ENCODE measurements at places on chromosomes 11 and 22. TPM values are rescaled to one million over a fixed set of nuclear protein-coding genes. Genes with fewer than 3 reads are reported as not detected.

DNA sequence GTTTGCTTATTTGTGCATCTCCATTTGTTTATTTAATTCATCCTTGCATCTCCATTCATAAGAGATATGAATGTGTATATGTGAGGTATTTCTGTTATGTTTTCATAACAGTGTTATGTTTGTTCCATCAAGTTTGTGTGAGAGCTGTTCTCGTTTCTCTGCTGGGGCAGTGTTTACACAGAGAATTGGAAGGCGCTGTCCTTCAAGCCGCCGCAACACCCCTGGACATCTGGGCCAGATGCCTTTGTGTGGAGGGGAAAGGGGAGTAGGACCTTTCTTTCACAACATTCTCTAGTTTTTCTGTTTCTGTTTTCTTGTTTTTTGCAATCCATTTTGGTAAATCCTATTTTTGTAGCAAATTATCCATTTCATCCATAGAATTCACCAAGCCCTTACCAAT, 7.0 kb upstream of the TM7SF2 start:
- H3K4me3 ChIP-seq, result no peak overlapping the region
- DNase-seq, result no peak
- H3K4me1 ChIP-seq, result no peaks in the 10 kb centered on the region
- H3K27me3 ChIP-seq, result no peaks in the 10 kb centered on the region

DNA sequence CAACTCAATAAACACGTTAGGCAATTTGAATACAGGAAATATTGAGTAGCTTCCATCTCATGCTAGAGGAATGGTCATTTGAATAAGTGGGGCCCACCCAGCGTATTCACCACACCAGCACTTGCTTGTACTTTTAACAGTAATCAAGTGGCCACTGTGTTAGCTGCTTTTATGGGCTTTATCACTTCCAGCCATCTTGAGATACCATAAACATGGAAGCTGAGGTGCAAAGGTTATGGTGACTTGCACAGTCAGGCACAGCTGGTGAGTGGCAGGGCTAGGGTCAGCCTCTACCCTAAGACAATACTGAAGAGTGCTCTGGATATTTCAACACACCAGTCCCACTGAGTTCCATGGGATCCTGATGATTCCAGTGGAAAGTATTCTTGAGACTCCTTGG, 6.7 kb downstream of the JOSD1 start:
- no peak overlapping the region for H3K4me3 ChIP-seq
- H3K36me3 ChIP-seq, result no peaks in the 10 kb centered on the region
- no peak for DNase-seq
- peaks cover 19% of the 10 kb centered on the region for H3K4me1 ChIP-seq

DNA sequence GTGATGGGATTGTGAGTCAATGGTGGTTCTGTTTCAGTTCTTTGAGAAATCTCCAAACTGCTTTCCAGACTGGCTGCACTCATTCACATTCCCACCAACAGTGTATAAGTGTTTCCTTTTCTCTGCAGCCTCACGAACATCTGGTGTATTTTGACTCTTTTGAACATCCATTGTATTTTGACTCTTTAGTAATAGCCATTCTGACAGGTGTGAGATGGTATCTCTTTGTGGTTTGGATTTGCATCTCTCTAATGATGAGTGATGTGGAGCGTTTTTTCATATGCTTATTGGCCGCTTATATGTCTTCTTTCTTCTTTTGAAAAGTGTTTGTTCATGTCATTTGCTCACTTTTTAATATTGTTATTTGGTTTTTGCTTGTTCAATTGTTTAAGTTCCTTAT, 19.4 kb downstream of the NELL1 start:
- no peaks in the 10 kb centered on the region for H3K36me3 ChIP-seq
- H3K27ac ChIP-seq, result no peak overlapping the region
- H3K27me3 ChIP-seq, result no peaks in the 10 kb centered on the region
- no peak for DNase-seq

MMP12 gene
- not detected for total RNA-seq

P2RY6 gene
- not detected for total RNA-seq

GRCh38 chr11:89477175-89477574, 14.0 kb downstream of the NOX4 start:
- no peaks in the 10 kb centered on the region for H3K4me1 ChIP-seq
- no peak overlapping the region for H3K4me3 ChIP-seq
- DNase-seq, result no peak
- H3K27ac ChIP-seq, result no peak overlapping the region

UBQLNL gene
- total RNA-seq, result 1.0 TPM

GRCh38 chr11:100273066-100273815, 413.8 kb upstream of the ARHGAP42 start:
- no peak overlapping the region for H3K27ac ChIP-seq
- no peak for DNase-seq
- no peak overlapping the region for H3K4me3 ChIP-seq
- H3K27me3 ChIP-seq, result no peaks in the 10 kb centered on the region
- H3K36me3 ChIP-seq, result no peaks in the 10 kb centered on the region
- H3K4me1 ChIP-seq, result no peaks in the 10 kb centered on the region

DNA sequence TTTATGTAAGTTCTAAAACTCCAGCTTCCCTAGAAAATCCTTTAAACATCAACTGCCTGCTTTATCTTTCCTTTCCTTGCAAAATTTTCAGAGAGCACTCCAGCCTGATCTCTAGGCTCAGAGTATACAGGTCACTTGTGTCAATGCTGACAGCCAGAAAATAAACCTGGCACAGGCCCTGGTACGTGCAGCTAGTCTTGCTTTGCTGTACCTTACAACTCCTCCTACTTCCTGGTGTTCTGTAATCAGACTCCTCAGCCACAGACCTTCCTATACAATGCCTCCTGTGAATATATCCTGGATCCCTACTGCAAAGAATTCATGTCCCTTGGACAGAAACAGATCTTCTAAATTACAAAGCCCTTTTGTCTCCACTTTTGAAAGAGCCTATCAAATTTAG, 24.2 kb upstream of the TMEM123 start:
- H3K4me3 ChIP-seq, result no peak overlapping the region
- no peak for DNase-seq
- H3K27me3 ChIP-seq, result no peaks in the 10 kb centered on the region
- H3K4me1 ChIP-seq, result peaks cover 24% of the 10 kb centered on the region
- H3K27ac ChIP-seq, result peak overlapping the region; percentile 58
- H3K36me3 ChIP-seq, result no peaks in the 10 kb centered on the region

SMTNL1 gene
- total RNA-seq, result not detected

GRCh38 chr11:126305699-126306098, 1.8 kb downstream of the DCPS start:
- DNase-seq, result no peak
- H3K4me3 ChIP-seq, result no peak overlapping the region
- peaks cover 27% of the 10 kb centered on the region for H3K36me3 ChIP-seq
- H3K27me3 ChIP-seq, result no peaks in the 10 kb centered on the region
- no peak overlapping the region for H3K27ac ChIP-seq

DNA sequence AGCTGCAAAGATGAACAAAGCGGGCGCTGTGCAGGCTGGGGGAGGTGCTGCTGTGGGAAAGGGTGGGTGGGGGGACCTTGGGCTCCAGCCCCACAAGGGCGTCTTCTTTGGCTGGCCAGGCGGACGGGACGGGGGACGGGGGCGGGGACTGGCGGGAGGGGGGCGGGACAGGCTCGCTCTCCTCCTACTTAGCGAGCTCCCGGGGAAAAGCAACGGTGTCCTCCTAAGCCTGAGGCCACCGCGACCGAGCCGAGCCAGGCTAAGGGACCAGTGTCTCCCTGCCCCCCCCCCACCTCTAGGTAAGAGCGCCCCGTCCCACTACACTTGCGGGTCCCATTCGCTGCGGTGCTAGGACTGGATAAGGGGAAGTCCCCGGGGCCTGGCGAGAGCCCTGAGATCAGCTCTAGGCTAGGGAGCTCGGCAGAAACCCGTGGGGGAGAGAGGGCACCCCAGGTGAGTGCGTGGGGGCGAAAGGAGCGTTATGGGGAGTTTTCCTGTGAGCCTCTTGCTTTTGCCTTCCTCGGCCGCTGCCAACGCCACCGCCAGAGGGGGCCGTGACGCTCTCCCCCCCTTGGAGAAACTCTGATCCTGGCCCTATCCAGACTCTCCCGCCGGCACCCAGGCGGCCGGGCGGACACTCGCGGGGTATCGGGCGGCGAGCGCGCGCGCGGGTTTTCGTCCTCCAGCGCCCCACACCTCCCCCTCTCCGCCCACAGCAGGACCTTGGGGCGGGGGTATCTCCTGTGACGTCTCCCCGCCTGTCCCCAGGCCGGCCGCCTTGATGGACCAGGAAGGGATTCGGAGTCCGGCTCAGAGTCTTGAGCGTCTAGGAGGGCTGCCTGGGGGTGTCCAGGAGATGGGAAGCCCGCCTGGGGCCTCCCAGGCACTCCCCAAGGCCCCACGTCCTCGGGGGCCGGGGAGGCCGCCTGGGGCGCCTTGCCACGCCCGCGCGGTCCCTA, at the start of gene PHLDB1:
TSS of gene PHLDB1 (plus strand) at position 215 of the 959 bp plus-strand sequence. CDS start 6,222 bp downstream, outside the sequence.
- peaks cover 14% of the 10 kb centered on the region for H3K4me1 ChIP-seq
- H3K27ac ChIP-seq, result peak within 1 kb of the TSS; percentile 37
- peak; percentile 27 for DNase-seq
- H3K27me3 ChIP-seq, result peaks cover 26% of the 10 kb centered on the region
- H3K4me3 ChIP-seq, result peak within 1 kb of the TSS; percentile 62
- no peaks in the 10 kb centered on the region for H3K36me3 ChIP-seq

C11orf86 gene
- total RNA-seq, result not detected

- H3K4me1 ChIP-seq, result no peaks in the 10 kb centered on the region
- H3K27ac ChIP-seq, result no peak overlapping the region
- H3K4me3 ChIP-seq, result no peak overlapping the region
These were observed 138.8 kb upstream of the UBASH3B start for GRCh38 chr11:122516686-122517085.

H19 gene
- total RNA-seq, result 2.3 TPM

EIF3L gene
- 516 TPM for total RNA-seq

DNA sequence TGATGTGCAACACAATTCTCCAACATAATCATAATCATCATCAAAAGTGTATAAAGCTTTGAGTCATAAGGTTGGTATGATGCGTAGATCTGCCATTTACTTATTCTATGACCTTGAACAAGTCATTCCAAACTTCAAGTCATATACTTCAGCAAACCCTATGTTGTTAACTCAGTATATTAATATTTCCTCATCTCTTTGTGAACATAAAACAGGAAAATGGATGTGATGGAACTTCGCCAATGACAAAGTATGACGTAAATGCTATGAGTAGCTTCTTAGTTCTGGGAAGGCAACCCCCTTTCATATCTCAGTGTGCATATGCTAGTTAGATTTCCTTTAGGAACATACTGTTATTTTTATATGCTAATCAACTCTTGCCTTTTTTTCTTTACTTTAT, 102.7 kb upstream of the ANO3 start:
- no peaks in the 10 kb centered on the region for H3K4me1 ChIP-seq
- no peaks in the 10 kb centered on the region for H3K36me3 ChIP-seq
- no peak for DNase-seq
- H3K4me3 ChIP-seq, result no peak overlapping the region

DNA sequence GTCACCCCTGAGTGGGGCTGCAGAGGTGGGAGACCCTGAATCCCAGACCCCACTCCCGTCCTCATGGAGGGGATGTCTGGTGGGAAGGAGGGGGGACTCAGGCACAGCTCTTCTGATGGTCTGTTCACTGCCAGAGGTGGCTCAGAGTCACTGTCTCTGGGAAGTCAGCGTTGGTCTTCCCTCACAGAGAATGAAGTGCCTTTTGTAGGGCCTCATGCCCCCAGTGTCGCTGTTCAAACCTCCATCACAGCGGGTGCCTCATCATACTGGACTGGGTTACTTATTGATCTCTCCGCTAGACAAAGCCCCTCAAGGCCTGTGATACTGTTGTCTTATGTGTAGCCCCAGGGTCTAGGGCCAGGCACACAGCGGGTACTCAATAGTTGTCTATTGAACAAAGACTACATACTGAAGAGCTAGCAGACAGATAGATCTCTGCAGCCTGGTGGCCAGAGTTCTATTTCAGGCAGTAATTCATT, 41.3 kb downstream of the CD6 start:
- DNase-seq, result no peak
- H3K4me1 ChIP-seq, result peaks cover 61% of the 10 kb centered on the region
- peak overlapping the region; percentile 20 for H3K27ac ChIP-seq
- no peak overlapping the region for H3K4me3 ChIP-seq
- H3K36me3 ChIP-seq, result peaks cover 15% of the 10 kb centered on the region
- no peaks in the 10 kb centered on the region for H3K27me3 ChIP-seq

DNA sequence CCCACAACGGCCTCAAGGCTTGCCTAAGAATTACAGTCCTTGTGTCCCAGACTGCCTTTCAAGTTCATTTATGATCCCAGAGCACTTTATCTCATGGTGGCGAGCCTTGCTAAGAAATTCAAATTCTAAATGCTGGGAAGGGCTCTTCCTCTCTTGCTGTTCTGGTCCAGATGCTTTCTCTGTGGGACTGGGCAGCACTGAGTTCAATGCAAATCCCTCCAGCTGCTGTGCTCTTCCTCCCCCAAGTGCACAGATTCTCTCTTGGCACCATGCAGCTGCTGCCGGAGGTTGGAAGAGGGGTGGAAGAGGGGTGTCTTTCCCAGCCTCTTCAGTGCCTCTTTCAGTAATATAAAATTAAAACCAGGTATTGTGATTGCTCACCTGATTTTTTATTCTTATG, 828.0 kb downstream of the DLG2 start:
- no peaks in the 10 kb centered on the region for H3K27me3 ChIP-seq
- DNase-seq, result no peak
- no peak overlapping the region for H3K4me3 ChIP-seq
- H3K27ac ChIP-seq, result no peak overlapping the region

- DNase-seq, result no peak
- no peaks in the 10 kb centered on the region for H3K4me1 ChIP-seq
- no peak overlapping the region for H3K4me3 ChIP-seq
- H3K27me3 ChIP-seq, result no peaks in the 10 kb centered on the region
These were observed 504.2 kb downstream of the SOX6 start for GRCh38 chr11:15852179-15852578.

GRCh38 chr22:43014316-43014868, 557 bp downstream of the PACSIN2 start:
- H3K27ac ChIP-seq, result no peak overlapping the region
- DNase-seq, result peak; percentile 30
- peaks cover 13% of the 10 kb centered on the region for H3K4me1 ChIP-seq

Measured in T-cell (primary cell).